ENCODE measurements at places on chromosomes 5 and 9.

DNA sequence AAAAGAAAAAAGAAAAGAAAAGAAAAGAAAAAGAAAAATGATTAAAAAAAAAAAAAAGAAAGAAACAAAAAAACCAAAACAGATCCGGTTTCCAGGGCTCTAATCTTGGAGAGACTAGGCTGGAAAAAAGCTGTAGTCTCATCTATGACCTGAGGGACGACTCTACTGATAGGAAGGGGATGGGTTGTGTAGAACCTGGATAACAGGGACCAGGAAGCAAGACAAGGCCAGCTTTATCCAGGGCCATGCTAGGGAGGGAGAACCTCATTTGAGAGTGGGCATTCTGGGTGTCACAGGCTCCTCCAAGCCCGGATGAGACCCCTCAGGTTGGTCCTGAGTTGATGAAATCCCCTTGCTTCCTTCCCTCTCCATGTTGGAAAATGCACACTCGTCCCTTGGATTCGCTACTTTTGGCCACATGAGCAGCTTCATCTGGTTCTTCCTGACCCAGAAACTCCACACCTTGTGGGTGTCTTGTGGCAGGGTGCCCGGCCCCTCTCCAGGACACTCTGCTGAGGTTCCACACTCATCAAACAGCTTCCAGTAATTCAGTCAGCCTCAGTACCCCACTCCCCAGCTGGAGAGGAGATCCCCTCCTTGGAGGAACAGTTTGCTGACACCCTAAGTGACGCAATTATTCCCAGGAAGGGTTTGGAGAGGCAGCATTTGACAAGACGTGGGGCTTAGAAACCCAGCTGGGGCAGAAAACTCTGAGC is 71.1 kb upstream of the LHFPL2 start:
- DNase-seq, result no peak

- no peak for DNase-seq
These were observed 41.3 kb downstream of the IRX2 start for GRCh38 chr5:2709976-2710689.

DNA sequence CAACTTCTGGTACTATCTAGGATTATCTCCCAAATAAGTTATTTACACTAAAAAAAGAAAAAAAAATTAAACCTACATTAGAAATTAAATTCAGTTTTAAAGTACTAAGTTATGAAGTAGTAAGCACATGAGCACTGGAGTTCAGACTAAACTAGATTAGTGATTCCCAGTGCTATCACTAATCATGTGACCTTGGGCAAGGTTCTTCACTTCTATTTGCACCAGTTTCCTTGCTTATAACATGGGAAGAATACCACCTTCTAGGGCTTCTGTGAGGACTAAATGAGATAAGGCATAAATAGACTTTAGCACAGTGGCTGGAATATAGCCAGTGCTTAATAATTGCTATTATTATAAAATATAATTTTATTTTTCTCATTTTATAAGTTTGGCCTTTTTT is 10.5 kb downstream of the ELOVL7 start:
- no peak for DNase-seq

GRCh38 chr5:51684794-51685355 is 301.6 kb downstream of the ISL1 start:
- no peak for DNase-seq

GRCh38 chr9:79667120-79667519 is 95.4 kb downstream of the TLE4 start:
- DNase-seq, result no peak

GRCh38 chr5:53430618-53431252 is 49.7 kb upstream of the FST start:
- no peak for DNase-seq

DNA sequence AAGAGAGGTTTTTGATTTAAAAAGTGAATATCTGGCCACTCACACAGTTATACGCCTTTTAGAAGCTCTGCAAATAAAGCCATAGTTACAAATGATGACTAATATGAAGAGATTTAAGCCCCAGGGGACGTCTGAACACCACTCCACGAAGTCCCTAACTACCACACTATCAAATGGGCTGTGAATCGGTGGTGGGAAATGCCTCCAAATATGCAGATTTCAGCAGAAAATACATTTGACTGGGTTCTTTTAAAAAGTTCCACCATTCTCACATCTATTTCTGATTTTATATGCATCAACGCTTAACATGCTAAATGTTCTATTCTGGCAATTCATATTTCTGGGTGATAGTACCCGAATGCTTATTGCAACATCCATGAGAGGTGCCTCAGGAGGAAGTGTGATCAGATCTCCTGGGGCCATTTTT is 22.5 kb downstream of the TICAM2 start:
- no peak for DNase-seq

GRCh38 chr5:116494784-116495450 is 79.7 kb downstream of the SEMA6A start:
- DNase-seq, result no peak

- DNase-seq, result no peak
These were observed 66.2 kb downstream of the SMC5 start for GRCh38 chr9:70324963-70325362.

DNA sequence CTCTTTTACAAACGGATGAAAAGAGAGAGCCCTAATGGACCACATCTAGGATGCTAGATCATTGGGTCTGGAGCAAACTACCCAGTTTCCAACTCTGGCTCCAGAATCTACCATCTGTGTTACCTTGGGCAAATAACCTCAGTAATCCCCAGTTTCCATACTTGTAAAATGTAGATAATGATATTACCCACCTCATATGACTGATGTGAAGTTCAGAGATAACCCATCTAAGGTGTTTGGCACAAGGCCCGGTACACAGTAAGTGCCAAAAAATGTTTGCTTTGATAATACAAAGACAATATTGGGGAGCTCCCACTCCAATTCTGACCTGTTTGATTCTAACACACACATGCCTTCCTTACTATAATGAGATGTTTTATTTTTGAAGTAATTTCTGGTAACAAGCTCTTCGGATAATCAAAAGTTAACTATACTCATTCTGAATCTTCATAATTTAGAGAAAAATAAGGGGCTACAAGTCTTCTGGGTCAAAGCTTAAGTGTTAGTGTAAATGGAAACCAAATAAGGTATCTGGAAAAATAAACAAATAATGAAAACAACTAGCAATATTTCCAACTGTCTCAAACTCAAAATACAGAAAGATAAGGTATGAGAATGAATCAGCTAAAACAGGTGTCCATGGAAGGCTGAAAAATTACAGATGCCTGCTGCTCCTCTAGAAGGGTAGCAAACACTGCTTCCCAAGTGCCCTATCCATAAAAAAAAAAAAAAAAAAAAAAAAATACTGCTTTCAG is 30.4 kb downstream of the ELL2 start:
- DNase-seq, result no peak

All from stimulated activated CD4-positive, alpha-beta T cell treated with anti-CD3 and anti-CD28 coated beads, Interleukin-1b, Interleukin-23, amount 100 ng/mL, for 48 hours (primary cell).